ENCODE measurements at places on chromosomes 11 and 22.
A peak's percentile ranks its signal among the peaks of the same experiment; 100 is the strongest.

GRCh38 chr11:116732271-116733042, 40.3 kb downstream of the BUD13 start:
- DNase-seq: peak; percentile 53

DNA sequence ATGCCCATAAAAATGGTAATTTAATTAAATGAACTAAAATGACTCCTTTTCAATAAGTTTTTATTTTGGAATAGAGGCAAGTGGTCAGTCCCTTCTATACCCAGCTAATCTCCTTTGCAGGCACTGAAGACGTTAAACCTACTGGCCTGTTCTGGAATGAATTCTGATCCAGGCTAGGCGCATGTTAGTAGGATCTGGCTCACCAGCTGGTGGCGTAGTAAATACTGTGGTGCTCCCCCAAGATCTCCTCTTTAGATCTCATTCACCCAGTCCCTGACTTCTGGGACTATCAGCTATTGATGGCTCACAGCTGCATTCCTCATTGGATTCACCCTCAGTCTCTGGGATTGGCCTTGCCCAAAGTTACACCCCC, 173.7 kb upstream of the DDI1 start:
- DNase-seq: no peak

GRCh38 chr11:96001037-96001436, 77.1 kb upstream of the MTMR2 start:
- DNase-seq: no peak

DNA sequence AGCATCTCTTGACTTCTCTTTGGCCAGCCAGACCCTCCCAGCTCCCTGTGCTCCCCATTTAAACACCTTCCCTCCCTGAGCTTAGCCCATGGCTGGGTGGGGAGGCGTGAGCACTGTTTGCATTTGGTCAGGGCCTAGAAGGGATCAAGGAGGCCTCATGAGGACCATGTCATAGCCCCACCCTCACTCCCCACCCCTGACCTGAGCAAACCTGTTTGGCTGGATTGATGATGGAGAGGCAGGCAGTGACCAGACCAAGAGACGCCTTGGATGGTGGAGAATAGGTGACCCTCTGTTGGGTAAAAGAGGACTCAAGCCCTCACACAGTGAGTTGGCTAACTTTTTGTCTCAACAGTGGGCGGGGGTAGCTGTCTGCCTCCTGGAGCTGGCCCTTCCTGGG, 49.9 kb downstream of the ST3GAL4 start:
- no peak for DNase-seq

- DNase-seq: no peak
Measured at GRCh38 chr11:81241672-81242275, 1491.9 kb downstream of the FAM181B start.

- no peak for DNase-seq
Measured at GRCh38 chr22:42939941-42940653, 74.9 kb downstream of the PACSIN2 start.

GRCh38 chr11:71518506-71519471, 8.3 kb upstream of the KRTAP5-7 start:
- DNase-seq: no peak

Data from stimulated activated CD4-positive, alpha-beta T cell treated with anti-CD3 and anti-CD28 coated beads, Interleukin-4, amount 100 ng/mL, for 48 hours (primary cell).